Activated T-helper 1 cell treated with anti-CD3 and anti-CD28 coated beads, Interleukin-2, amount 50 U/mL, for 16 hours (primary cell): ENCODE measurements at places on chromosomes 13 and 19.
A peak's percentile ranks its signal among the peaks of the same experiment; 100 is the strongest.

DNA sequence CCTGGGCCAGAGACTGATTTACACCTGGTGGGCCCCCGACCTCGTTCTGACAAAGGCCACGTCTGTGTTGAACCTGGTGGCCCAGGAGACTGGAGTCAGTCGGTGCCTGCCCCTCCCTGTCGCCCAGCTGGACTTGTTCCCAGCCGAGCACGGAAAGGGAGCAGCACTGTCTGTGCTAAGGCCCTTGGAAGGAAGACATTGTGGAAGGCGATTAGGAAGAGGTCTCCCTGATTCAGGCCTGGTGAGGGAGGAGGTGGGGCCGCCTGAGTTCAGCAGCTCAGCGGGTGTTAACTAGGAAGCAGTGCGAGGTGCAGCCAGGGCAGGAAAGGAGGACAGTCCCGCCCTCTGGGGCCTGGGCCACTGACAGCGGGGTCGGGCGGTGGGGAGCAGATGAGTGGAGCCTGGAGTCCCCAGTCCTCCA, 64.7 kb downstream of the GPR12 start:
- DNase-seq: no peak

DNA sequence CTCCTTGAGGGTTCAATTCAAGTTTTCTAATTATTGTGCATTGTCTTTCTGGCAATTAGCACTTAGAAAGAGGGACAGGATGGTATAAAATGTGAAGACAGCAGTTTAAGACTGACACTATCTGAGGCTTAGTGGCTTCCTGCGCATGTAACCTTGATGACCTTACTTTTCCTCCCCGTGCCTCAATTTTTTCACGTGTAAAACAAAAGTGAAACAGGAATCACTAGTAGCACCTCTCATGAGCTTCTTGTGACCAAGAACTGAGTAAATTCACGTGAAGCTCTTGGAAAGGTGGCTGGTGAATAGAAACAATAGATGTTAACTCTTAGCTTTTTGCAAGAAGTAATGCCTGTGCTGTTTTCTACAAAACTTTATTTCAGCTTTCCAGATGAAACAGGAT, 233.9 kb downstream of the LMO7 start:
- no peak for DNase-seq

- DNase-seq: peak; percentile 71
Observed at GRCh38 chr19:12140545-12141404, 625 bp upstream of the ZNF20 start.

- no peak for DNase-seq
Observed at GRCh38 chr13:75881109-75881775, 245.1 kb downstream of the LMO7 start.

DNA sequence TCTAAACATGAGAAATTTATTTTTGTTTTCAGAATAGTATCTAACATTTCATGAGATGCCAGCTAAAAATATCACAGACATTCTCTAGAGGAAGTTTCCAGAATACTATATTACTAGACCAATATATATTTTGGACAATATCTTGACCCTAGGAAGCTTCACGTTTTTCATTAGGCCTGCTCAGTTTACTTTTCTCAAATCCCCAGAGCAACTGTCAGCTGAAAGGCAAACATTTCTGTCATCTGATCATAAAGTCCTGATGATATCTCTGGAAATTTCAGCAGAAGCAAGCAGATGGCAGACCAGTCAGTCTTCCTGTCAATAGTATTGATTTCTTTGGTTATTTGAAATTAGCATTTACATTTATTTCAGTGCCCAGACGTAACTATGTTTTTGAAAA, 4.0 kb downstream of the POSTN start:
- no peak for DNase-seq

GRCh38 chr13:63367522-63368198, 1952.0 kb upstream of the PCDH20 start:
- DNase-seq: no peak

- no peak for DNase-seq
Observed at GRCh38 chr19:29483944-29484581, 41.7 kb upstream of the VSTM2B start.

DNA sequence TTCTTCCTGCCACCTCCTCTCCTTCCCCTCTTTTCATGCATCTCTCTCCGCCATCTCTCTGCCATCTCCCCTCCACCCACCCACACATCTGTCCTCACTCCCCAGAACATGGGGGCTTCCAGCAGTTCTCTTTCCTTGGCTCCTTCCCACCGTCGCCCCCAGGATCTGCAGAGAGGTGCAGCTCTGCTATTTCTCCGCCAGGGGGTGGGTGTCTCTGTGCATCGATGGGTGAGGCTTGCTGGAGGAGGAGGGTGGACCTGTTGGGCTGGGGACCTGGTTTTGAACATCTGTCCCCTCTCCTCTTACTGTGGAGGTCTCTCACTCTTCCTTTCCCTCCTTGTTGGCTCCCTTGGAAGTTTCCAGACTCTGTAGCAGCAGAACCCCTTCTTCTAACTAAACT, 51.7 kb downstream of the MYH14 start:
- DNase-seq: no peak

DNA sequence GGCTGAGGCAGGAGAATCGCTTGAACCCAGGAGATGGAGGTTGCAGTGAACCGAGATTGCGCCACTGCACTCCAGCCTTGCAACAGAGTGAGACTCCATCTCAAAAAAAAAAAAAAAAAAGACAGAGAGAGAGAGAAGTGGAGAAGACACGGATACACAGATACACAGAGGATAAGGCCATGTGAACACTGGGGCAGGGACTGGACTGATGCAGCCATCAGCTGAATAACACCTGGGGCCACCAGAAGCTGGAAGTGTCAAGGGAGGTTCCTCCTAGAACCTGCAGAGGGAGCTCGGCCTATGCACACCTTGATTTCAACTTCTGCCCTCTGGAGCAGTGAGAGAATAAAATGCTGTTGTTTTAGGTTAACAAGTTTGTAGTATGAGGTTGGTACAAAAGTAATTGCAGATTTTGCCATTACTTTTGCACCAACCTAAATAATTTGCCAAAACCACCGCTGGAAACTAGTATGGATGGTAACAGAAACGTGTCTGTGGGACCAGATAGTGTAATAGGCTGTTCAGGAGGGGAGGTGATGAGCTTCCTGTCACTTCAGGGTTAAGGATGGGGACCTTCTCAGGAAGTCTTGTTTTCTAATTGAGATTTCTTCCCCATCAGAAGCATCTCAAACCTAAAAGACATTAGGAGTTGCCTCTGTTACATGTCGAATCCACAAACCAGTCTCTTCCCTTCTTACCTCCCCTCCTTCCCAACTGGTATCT, 36.4 kb upstream of the IGSF23 start:
- DNase-seq: no peak

DNA sequence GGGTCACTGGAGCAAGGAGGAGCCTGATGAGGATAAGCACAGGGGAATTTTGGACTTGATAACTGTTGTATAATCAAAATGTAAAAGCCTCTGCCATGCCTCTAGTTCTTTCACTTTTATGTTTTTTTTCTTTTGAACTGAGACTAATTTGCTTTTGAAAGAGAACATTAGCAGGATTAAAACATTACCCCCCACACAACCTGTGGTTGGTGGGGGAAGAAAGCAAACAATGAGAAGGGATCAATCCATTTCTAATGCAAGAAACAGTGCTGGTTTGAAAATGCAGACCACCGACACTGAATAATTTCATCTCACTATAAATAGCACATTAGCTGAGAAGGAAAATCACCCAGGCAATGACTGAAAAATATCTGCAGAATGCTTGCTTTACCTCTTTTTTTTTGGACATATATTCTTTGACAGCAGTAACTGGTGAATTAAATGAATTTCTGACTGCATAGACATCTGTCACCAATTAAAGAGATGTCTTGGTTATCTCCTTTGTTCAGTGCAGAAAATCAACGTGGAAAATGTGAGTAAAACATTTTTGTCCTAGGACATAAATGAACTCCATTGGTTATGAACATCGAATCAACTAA, 48.6 kb upstream of the TRPC4 start:
- DNase-seq: no peak

- DNase-seq: no peak
Observed at GRCh38 chr13:51158365-51158764, 47.3 kb upstream of the C13orf42 start.

DNA sequence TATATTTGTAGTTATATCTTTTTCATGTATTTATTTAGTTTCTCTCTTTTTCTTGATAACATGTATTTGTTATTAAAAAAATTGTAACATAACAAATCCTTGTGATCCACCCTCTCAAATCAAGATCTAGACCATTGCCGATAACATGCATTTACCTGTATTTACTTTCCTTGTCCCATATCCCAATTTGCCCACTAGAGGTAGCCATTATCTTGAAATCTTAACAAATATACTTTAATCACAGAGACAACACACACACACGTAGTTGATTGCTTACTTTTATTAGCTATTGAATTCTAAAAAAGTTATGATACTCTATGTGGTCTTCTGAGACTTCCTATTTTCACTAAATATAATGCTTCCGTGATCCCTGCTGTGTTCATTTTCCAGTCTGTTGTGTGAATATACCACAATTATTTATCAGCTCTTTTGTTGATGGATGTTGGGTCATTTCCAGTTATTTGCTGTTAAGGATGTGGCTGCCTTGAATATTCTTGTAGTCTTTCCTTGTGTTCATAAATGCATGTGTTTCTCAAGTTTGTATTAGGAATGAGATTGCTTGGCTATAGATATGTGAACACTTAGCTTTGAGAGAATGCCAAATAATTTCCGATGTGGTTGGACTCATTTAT, 31.3 kb upstream of the ZMYM2 start:
- DNase-seq: no peak

DNA sequence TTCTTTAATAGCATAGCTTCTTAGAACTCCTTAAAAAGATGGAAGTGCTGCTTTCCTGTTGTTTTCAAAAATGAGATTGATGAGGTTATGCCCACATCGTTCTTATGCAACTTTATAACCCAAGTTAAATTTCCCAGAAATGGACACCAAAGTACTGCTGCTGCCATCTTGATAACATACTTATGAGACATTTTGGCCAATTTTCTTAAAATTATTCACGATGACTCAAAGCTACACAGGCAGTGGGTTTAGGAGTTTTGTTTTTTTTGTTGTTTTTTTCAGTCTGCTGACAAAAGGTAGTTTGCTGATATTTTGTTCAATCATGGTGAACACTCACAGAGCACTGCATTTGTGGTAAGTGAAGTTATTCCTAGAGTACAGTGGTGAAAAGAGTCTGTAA, 54.9 kb upstream of the RFC3 start:
- DNase-seq: no peak

GRCh38 chr13:36173571-36174322, 40.6 kb downstream of the SOHLH2 start:
- no peak for DNase-seq

DNA sequence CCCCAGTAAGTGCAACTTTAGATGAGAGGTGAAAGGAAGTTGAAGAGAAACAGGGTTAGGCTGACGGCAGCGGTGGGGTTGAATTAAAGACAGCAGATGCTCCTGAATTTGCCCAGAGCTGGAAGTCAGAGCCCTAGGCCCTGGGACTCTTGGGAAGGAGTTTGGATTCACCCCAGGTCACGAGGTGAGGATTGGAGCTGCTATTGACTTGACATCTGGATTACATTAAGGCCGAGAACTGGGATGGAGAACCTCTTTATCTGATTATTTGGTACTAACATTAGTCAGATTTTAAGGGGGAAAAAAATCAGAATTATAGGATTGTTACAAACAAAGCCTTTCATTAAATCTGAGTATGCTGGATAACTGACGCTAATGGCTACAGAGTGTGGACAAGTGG, 367.2 kb downstream of the ZNF536 start:
- DNase-seq: no peak

GRCh38 chr19:30135797-30136196, 193.8 kb downstream of the URI1 start:
- no peak for DNase-seq

- DNase-seq: no peak
Observed at GRCh38 chr19:16892868-16893685, 4.3 kb downstream of the F2RL3 start.

GRCh38 chr13:39037410-39037879, 444 bp downstream of the PROSER1 start:
- DNase-seq: no peak

- DNase-seq: no peak
Observed at GRCh38 chr19:55320844-55321419, 4.2 kb downstream of the TMEM150B start.

GRCh38 chr13:54742984-54743383, 1714.4 kb downstream of the OLFM4 start:
- no peak for DNase-seq

DNA sequence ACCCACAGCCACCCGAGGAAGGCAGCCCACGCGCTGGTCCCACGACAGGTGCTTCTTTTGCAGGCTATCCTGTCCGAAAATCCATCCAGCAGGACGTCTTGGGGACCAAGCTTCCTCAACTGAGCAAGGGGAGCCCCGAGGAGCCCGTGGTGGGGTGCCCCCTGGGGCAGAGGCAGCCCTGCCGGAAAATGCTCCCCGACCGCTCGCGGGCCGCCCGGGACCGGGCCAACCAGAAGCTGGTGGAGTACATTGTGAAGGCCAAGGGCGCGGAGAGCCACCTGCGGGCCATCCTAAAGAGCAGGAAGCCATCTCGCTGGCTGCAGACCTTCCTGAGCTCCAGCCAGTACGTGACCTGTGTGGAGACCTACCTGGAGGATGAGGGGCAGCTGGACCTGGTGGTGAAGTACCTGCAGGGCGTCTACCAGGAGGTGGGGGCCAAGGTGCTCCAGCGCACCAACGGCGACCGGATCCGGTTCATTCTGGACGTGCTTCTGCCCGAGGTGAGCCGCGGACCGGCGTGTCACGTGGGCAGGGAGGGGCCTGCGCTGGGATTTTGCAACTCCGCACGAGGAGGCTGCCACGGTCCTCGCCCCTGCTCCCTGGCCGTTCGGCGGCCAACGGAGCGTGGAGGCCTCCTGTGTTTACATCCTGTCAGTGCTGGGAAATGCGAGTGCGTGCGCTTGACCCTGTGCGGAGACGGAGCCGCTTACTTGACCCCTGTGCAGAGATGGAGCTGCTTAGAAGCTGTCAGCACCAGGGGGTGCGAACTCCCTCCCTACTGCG, 12.9 kb upstream of the NDUFS7 start:
- DNase-seq: no peak

DNA sequence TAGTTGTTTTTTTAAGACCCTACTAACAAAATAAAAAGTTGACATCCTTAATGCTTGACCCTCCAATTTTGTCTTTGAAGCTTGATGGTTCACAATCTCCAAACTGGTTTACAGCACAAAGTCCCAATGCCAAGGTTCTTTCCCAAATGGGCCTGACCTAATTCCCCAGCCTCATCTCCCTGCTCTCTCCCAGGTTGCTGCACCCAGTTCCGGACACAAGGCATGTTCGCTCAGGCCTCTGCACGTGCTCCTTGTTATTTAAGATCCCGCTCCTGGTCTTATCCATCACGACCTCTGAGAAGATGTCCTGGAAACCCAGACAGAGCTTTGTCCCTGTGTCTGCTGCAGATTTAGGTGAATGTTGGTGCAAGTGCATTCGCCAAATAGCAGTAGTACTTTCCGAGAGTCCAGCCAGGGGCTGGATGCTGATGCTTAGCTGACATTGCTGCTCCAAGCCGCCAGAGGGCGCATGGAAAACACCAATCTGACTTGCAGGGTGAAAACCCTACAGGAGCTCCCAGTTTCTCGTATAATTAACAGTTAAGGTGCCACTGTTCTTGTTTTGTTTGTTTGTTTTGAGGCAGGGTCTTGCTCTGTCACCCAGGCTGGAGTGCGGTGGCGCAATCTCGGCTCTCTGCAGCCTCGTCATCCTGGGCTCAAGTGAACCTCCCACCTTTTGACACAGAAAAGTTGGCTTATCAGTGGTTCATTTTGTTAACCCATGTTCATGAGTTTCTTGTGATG, 18.5 kb downstream of the LYPD3 start:
- peak; percentile 69 for DNase-seq

GRCh38 chr19:47032171-47032811, 12.7 kb downstream of the NPAS1 start:
- DNase-seq: peak; percentile 54
